ENCODE measurements at places on chromosomes 3 and 15. TPM values are rescaled to one million over a fixed set of nuclear protein-coding genes. Genes with fewer than 3 reads are reported as not detected.
A peak's percentile ranks its signal among the peaks of the same experiment; 100 is the strongest.

Gene ZNF385D
- total RNA-seq: 3.1 TPM

Gene LRRC28
- 66.1 TPM for total RNA-seq

GRCh38 chr15:76636059-76636458, 269.1 kb downstream of the SCAPER start:
- DNase-seq: no peak

GRCh38 chr3:5087209-5087608, 34.9 kb upstream of the ARL8B start:
- DNase-seq: no peak

- DNase-seq: peak; percentile 52
Observed at GRCh38 chr15:93983526-93983925, 247.8 kb upstream of the MCTP2 start.

DNA sequence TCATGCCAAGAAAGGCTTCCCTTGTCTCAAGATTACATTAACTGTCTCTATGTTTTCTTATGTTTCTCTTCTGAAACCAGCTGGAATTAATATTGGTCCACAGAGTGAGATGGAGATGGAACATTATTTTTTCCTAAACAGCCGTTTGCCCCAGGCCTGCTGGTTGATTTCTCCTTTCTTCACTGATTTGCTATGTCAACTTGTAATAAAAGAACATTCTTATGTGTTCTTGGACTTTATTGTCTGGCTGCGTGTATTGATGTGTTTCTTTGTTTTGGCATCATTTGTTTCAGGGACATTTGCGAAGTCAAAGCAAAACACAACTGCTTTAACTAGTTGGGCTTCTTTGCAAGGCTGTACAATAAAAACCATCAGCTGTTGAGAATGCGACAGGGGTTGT, 168.5 kb downstream of the FAM43A start:
- peak; percentile 50 for DNase-seq
